Stimulated activated CD4-positive, alpha-beta T cell treated with anti-CD3 and anti-CD28 coated beads, TNF-alpha, amount 100 ng/mL, for 24 hours (primary cell): ENCODE measurements at places on chromosomes 2 and 18.
A peak's percentile ranks its signal among the peaks of the same experiment; 100 is the strongest.

DNA sequence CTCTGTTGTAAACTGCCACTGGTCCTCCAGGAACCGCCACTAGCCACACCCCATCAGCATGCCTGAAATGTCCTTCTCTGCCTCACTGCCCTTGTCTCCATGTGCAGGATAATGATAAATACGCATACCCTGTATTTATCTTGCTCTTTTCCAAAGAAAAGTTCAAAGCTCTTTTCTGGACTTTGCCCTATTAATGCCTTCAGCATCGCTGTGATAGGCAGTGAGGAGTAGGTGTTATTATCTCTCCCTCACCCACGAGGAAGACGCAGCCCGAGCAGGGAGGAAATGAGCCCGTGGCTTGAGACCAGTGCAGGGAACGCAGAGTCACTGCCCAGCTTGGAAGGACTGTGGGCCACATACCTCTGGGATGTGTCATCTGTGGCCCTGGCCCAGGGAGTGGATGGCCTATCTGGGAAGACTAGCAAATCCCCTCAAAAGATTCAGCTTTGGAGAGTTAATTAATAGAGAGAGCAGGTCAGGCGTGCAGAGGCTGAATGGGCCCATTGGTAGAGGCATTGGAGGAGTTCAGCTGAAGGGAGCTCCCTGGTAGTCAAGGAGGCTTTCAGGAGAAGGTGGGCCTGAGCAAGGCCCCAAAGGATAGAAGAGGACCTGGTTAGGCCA lies 39.5 kb upstream of the MCFD2 start:
- no peak for DNase-seq

GRCh38 chr18:25010623-25011374 lies 341.2 kb downstream of the ZNF521 start:
- no peak for DNase-seq

GRCh38 chr2:128721096-128721495 lies 402.4 kb upstream of the HS6ST1 start:
- DNase-seq: no peak

GRCh38 chr18:43029414-43029813 lies 86.1 kb downstream of the RIT2 start:
- DNase-seq: no peak

DNA sequence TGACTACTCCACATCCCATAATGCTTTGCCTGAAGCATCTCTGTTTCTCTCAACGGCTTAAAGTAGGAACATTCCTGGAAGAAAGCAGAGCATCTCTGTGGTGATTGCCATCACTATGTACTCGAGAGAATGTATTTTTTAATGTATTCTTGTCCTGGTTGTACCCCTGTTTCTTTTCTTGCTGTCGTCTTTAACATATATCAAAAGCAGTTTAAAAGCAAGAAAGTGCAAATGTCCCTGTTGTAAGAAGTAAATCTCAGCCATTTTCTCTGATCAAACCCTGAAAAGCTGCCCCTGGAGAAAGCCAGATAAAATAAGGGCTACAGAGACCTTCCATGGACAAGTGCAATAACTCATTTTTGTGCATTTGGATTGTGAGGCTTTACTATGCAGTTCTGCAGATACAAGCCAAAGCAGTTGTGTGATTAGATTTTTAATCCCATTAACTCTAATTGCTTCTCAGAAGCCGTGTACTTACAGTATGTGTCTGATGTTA lies 70.8 kb downstream of the XIRP2 start:
- DNase-seq: no peak

DNA sequence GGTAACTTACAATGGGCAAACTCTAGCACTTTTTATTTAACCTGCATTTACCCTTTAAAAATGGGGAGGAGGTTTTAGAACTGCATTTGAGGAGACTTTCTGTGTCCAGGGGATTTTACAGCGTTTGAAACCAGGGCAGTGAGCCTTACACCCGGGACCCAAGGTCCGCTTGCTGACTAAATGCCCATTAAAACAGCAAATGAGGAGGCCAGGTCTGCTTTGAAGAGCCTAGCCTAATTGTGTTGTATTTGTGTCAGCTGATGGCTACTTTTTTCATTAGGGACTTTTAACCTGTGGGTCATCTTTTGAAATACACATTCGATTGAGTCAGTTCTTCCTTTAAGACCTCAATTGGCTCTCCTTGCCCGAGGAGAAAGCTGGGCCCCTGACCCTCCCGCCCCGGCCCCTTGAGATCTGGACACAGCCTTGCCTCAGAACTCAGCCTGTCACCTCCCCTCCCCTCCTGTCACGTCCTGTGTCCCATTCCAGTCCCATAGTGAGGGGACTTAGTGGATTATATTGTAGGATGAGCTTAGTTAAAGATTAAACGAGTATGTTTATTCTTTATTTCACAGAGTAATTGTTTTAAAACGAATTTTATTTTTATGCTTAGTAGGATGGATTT lies 69.0 kb downstream of the KLHL29 start:
- no peak for DNase-seq

- no peak for DNase-seq
Observed at GRCh38 chr2:219467736-219468075, 31.0 kb upstream of the GMPPA start.

DNA sequence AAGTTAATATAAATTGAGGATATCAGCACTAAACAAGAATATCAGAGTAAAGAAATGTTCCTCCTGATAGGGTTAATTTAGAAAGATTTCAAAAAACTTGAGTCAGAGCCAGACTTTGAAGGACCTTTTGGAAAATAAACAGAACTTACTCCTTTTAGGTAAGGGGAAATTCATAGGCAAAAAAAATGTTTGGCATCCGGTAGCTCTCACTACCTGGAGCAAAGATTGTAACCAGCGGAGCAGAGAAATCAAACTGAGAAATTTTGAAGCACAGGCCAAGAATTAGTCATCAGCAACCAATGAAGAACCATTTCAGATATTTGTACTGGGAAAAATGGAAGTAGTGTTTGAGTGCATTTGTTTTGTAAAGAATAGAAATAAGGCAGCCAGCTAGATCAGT lies 113.0 kb downstream of the ICA1L start:
- no peak for DNase-seq

DNA sequence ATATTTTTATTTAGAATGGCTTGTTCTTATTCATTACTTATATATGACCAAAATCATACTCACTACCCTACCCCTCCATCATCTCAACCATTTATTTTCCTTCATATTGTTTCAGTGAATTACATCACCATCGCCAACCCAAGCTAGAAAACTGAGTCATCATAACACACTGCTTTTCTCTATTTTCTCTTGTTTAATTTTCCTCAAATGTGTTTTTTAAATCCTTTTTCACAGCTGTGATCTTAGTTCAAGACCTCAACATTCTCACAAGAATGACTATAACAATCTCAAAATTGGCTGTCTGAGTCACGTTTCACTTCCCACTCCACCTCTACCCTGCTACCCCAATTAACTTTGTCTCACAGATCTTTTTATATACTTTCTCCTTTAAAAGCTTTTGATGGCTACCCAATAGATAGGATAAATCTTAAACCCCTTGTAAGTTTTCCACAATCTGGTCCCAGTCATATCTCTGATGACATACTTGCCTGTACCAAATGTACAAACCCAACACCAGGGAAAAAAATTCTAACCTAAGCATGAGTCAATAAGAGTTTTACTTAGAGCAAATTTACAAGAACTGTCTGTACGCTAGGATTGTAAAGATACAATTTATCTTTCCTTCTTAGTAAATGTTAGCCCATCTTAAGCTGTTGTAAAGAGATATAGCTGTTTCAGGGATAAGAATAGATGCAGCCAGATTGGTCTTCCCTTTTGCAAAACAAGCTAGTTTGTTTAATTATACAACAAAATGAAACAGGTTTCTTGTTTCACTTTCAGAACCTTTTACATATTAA lies 635.1 kb upstream of the SLC39A10 start:
- no peak for DNase-seq

DNA sequence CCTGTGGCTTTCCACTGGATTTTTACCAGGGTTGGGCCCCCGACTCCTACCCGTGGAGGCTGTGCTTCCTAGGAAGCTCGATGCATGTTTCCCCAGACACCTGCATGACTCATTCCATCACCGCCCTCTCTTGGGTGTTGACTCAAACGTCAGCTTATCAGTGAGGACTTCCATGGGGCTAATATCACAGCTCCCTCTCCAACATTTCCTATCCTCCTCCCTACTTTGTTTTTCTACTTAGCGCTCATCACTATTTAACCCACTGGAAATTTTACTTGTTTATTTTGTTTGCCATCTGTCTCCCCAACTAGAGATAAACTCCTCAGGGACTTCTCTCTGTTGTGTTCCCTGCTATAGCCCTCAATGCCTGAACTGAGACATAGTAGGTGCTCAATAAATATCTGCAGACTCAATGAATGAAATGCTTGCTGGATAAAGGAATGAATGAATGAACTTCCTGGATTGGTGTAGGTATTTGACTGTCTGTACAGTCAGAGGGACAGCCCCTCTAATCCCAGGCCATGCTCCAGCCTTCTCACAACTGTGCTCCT lies 89.7 kb upstream of the MSH2 start:
- DNase-seq: no peak

- DNase-seq: peak; percentile 65
Observed at GRCh38 chr2:230225486-230225885, at the start of gene SP140. TSS of gene SP140 (plus strand) at chr2:230225736. CDS start at chr2:230225845, 109 bp downstream.

DNA sequence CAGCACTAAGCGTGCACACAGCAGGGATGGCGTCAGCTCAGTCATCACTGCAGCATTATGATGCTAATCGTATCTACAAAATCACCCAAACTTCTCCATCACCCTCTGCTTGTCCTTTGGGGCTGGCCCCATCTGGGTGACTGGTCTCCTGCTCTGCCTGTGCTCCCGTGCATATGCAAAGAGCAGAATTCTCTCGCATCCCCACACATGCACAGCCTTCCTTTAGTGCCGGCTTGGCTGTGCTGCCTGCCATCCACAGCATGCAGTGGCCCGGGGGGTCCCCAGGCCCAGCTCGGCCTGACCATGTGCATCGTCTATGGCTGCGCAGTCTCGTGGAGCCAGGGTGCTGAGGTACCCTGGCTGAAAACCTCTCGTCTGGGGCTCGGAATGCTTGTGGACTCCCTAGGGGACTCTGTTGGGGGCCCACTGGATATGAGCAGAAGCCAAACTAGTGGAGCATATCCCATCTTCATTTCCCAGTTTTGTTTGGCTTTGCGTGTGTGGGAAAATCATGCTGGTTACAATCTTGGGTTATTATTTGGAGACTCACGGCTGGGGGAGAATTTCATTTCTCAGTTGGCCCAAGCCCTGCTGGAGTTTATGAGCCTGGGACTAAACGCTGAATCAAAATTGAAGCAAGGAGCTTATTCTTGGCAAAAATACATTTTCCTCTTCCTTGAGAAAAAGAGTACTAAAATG lies 70.9 kb upstream of the HS6ST1 start:
- no peak for DNase-seq

DNA sequence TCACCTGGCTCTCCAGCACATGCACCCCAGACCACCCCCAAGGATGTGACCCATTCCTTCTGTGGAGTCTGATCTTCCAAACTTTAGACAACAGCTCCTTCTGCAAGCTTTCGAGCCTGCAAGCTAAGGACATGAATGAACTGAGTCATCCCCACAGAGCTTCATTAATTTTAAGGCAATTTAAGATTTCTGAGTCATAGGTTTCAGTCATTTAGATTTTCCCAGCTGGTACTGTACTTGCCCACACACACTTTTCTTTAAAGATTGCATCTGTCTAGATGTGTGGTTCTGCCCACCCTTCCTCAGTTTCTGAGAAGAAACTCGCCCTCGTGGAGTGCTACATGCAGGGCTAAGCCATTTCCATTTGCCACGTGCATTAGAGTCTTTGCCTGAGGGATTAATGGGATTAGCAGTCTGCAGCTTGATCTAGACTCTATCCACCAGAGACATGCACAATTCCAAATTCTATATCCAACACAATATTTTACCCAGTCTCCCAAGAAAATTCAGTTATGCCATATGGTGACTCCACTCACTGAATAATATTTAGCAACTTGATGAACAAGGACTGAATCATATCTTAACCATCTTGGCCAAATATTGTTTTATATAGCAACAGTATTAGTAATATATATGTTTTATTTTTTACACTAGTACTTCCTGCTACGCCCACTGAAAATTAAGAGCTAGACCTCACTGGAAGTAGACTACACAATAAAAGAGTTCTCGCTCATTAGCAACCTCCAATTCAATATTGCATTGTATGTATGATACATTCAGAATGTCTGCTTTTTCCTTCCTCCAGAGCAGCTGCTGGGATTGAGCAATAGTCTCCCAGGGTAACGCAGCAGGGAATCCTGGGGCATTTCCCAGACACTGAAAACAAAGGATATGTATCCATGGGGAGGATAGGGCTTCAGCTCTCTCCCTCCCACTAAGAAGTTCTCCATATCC lies 14.3 kb upstream of the TRIB2 start:
- DNase-seq: no peak

DNA sequence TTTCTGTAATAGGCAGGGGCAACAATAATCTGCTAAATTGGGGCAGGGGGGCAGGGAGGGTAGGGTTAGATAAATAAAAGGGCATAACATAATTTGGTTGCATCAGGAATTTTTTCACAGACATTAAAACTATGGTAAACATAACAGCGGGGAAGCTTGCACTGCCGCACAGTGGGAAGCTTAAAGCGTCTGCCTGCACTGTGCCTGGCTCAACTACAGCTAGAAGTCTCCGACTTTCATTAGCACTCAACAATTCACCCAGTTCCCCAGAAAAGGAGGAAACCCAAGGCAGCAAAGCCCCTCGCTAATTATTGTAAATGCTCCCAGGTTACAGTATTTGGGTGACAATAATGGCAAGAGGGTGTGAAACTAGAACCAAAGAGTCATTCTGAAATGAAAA lies 562.9 kb downstream of the ARHGAP15 start:
- no peak for DNase-seq

DNA sequence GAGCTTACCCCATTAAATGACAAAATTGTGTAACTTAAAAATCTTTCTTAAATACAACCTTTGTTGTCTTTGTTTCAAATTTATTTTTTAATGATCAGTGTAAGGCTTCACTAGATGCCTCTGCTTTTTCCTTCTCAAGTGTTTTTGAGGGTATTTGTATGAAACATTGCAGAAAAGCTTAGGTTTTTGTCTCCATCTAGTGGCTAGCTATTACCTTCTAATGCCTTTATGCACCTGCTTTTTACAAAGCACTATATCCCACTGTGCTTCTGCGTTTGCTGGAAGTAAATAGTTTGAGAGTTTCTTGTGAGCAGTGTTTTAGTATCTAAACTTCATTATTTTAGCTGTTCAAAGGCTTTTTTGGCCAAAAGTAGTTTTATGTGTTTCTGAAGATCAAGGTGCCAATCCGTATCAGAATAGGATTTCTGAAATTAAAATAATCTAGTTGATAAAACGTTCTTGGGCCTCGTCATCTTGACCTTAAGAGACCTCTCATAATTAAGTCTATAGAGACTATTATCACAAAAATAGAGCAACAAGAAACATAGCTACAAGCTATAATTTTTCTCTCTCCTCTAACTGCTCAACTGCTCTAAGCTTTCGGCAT lies 47.0 kb downstream of the IWS1 start:
- DNase-seq: no peak

DNA sequence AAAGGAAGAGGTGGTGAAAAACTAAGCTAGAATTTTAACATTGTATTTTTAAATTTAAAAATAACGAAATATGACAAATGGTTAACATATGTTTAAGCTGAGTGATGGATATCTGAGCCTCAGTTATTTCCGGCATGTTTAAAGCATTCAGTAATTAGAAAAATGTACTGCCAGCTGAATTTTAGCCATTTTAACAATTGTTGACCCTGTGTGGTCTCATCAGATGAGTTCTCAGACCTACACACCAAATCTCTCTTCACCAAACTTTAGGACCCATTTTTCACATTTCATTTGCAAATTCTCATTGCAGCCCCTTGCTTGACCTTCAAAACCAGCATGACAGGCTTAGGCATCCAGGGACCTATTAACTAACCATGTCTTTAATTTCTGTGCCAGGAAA lies 91.5 kb upstream of the RGPD4 start:
- no peak for DNase-seq

- no peak for DNase-seq
Observed at GRCh38 chr2:69774984-69775982, 33.3 kb downstream of the ANXA4 start.
